Activated naive CD4-positive, alpha-beta T cell treated with Interleukin-2 at 50 U/mL for 16 hours (primary cell): ENCODE measurements at places on chromosomes 12 and 14.
A peak's percentile ranks its signal among the peaks of the same experiment; 100 is the strongest.

DNA sequence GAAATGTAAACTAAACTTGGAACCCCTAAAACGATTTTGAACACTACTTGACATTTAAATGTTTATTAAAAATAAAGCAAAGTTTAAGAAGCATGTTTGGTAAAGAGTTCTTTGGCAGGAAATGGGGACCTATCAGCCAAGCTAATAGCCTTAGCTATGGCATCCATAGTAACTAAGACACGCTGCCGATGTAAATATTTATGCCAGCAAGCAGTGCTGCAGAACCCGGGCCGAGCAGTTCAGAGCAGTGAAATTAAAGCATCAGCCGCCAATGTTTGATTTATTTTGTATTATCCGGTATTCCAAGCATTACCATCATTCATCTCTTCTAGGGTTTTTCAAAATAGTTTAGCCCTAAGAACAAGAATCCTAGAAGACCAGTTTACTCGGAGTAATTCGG, 61.6 kb downstream of the PPP2R5C start:
- no peak for DNase-seq

GRCh38 chr12:94109160-94109559, 39.2 kb upstream of the PLXNC1 start:
- DNase-seq, result peak; percentile 63

DNA sequence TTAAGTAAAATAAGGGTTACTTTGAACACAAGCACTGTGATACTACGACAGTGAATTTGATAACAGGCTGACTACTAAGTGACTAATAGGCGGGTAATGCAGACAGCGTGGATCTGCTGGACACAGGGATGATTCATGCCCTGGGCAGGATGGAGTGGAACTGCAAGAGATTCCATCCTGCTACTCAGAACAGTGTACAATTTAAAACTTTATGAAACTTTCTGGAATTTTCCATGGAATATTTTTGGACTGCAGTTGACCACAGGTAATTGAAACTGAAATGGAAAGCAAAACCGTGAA, 46.0 kb downstream of the YEATS4 start:
- no peak for DNase-seq

- DNase-seq, result no peak
Measured at GRCh38 chr14:40733206-40733605, 873.5 kb upstream of the LRFN5 start.

DNA sequence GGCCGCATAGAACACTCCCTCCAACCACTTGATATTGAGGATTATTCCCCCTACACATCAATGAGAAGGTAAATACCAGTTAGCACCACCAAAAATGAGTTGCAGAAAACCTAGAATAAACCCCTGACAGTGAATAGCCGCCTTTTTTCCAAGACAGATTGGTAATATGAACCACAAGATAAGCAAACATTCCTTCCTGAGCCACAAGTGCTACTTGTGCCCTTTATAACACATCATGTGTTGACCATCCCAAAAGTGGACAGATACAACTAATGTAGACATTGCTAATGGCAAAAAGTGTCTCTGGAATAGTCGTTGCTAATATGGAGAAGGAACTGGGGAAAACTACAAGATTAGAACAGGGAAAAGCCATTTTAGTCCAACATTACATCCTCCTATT, 17.2 kb downstream of the NOXRED1 start:
- DNase-seq, result no peak

DNA sequence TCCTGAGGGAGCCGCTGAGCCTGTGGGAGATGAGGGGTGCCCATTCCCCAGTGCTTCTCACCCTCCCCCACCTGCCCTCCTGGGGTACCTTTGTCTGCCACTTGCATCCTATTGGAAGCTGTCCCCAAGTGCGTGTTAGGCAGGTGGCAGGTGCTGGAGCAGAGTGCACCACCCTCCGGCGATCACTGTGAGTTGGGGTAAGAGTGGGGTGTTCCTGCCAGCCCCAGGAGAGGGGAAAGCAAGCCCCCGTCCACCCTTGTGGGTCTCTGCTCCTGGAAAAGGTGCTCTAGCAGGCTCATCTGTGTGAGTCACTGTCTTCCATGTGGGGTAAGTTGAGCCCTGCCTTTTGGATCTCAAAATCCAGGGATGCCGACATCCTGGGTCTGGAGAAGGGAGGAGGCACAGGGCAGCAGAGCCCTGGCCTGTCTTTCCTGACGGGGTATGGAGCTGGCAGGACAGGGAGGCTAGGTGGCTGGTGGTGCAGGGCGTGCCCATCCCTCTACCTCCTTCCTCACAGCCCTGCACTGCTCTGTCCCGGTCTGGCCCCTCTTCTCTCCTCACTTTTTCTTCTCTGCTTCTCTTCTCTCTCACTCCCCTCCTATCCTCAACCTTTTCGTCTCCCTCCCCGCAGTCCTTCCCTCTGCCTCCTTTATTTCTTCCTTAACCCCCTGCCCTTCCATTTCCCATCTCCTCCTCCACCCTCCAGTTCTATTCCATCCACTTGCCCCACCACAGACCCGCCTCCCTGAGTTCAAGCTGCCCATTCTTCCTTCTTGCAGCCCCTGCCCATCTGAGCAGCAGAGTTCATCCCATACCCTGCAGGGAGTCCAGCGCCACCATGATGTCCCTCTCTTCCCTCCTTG, 20.1 kb upstream of the KRT7 start:
- no peak for DNase-seq

- DNase-seq, result no peak
Measured at GRCh38 chr12:79252358-79253075, 387.9 kb downstream of the SYT1 start.

DNA sequence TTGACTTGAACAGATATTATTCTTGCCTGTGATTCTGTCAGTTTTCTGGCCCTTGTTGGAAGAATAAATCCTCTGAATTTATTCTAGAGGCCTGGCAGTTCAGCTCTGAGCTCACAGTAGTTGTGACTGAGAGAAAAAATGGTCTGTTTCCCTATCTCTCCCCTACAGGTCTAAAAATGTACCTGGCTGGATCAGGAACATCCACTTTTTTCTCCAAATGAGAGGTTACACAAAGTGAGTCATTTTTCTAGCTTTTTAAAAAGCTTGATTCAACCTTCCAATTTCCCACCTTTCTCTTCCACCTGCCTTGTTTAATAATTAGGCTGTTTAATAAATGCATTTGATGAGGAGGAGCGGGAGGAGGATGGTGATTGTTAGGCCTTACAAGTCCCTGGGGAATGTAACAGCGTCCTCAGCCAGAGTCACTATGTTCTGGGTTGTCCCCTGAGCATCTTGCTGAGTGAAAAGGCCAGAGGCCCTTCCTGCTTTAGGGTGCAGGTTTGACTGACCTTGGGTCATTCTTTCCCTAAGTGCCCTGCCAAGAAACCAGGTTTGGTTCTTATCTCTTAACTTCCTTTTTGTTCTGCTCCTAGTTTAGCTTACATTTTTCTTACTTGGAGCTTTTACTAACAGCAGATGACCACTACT, 91.7 kb upstream of the FUT8 start:
- DNase-seq, result no peak
